ENCODE measurements at places on chromosomes 7 and 10.

GRCh38 chr10:119700321-119700954 lies 25.4 kb upstream of the INPP5F start:
- no peak for DNase-seq

GRCh38 chr7:20200971-20201370 lies 16.2 kb downstream of the MACC1 start:
- DNase-seq: no peak

DNA sequence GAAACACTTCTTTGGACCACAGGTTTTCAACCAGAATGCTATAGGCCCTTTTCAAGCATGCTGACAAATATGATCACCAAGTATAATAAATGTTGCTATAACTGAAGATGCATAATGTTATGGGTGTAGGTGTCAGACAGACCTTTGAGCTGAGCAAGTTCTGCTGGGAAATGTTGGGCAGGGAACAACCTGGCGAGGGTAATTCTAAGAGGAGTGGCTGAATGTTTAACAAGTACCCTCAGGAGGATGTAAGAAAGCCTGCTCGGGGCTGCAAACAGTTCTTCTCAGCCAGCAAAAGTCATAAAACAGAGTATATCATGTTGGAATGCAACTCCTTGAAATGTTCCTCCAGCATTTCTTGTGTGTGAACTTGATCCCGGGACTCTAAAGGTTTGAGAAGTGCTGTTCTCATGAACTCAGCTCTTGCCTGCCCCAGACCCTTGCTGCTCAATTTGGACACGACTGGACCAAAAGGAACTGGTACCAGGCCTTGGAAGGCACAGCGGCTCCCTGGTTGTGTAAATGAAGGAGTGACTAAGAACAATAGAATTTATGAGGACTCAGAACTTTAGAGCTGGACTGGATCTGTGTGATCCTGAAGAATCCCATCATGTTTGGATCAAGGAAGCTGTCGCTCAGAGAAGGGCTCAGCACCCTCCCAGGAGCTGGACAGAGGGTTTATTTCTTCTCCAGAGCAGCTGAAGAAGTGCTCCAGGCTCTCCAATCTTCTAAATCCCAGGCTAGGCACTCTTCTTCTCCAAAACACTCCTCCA lies 143.2 kb upstream of the ANK3 start:
- DNase-seq: no peak

- DNase-seq: no peak
These were observed 134.3 kb upstream of the ZNF92 start for GRCh38 chr7:65239324-65239706.

- no peak for DNase-seq
These were observed 99.8 kb downstream of the PTN start for GRCh38 chr7:137243741-137244140.

- DNase-seq: no peak
These were observed 6.8 kb upstream of the AGR2 start for GRCh38 chr7:16811551-16811950.

DNA sequence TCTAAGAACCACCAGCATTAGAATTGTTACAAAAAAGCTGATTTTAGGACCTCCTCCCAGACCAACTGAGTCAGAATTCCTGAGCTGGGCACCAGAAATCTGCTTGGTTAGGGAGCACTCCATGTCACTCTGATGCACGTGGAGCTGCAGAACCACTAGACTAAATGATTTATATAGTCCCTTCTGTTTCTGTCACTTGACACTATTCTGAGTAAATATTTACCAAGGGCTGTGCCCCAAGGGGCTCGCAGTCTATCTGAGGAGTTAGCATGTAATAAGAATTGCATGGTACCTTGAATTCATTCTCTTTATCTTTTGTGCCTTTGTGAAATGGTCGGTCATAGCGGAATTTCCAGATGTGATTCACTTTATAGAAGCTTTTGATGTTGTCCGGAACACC lies 196.0 kb upstream of the IMMP2L start:
- DNase-seq: no peak

DNA sequence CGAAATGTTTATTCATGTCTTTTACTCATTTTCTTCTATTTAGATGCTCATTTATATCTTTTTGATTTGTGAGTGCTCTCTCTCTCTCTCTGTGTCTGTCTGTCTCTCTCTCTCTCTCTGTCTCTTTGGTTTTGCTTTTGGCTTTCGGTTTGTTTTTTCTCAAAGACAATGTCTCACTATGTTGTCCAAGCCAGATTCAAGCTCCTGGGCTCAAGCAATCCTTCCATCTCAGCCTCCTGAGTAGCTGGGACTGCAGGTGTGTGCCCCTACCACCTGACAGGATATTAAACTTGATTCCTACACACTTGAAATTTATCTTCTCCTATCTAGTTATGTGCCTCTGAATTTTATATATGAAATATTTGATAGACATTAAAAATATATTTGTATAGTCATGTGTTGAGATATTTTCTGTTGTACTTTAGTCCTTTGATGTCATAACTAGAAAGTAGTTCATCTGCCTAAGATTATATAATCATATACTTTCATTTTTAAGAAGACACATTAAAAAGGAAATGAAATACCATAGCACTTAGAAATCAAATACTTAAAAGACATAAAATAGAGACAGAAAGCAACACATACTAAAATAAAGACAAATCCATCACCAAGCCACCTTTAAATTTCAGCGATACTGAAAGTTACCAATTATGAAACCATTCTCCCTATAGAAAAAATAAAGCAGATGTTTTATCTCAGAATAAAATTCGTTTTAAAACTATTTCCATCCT lies 68.1 kb upstream of the SFMBT2 start:
- DNase-seq: no peak

DNA sequence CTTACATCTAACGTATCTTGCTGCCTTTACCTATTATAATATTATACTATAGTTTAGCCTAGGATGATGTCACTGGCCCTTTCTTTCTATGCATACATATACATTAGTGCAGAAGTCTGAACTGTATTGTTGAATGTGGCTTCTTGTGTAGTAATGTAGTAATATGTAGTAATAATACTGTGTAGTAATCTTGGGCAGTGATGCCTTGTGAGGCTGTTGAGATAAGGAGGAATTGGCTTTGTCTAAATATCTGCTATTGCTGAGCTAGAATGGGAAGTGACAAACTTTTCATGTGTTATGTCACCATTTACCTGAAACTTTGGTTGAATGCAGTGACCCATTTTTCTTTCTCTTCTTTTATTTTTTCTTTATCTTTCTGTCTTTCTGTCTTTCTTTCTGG lies 11.0 kb downstream of the GLCCI1 start:
- DNase-seq: no peak

GRCh38 chr7:140214075-140214684 lies 37.4 kb upstream of the KDM7A start:
- DNase-seq: no peak

DNA sequence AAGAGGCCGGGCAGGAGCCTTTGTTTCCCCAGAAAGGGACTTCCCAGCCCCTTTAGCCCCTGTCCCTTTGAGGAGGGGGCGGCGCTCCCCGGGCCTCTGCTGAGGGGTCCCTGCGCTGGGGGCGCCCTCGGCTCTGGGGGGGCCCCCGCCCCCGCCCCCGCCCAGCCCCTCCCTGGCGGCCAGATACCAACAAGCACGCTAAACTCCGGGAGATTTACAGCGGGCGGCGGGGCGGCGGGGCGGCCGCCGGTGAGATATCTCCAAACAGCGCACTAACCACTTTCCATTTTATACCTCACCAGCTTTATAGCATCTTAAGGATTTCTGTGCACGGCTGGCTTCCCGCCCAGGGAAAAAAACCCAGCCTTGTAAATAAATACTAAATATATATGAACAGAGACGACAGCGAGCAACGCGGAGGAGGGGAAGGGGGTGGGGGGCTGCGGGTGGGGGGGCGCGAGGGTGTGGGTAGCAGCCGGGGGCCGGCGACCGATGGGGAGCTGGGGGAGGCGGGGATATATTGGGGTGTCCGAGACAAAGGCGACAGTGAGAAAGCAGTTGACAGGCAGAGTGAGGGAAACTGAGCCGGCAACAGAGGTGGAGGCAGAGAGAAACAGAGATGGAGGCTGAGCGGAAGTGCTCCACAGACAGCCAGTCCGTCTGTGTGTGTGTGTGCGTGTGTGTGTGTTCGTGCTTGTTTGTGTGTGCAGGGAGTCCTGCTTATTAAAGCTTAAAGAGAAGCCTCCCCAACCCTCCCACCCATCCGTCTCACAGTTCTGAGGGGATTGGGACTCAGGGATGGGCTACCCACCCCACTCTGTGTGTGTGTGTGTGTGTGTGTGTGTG lies 85.8 kb downstream of the HIF1AN start:
- DNase-seq: no peak

- no peak for DNase-seq
These were observed 30.5 kb downstream of the NSUN6 start for GRCh38 chr10:18620856-18621255.

DNA sequence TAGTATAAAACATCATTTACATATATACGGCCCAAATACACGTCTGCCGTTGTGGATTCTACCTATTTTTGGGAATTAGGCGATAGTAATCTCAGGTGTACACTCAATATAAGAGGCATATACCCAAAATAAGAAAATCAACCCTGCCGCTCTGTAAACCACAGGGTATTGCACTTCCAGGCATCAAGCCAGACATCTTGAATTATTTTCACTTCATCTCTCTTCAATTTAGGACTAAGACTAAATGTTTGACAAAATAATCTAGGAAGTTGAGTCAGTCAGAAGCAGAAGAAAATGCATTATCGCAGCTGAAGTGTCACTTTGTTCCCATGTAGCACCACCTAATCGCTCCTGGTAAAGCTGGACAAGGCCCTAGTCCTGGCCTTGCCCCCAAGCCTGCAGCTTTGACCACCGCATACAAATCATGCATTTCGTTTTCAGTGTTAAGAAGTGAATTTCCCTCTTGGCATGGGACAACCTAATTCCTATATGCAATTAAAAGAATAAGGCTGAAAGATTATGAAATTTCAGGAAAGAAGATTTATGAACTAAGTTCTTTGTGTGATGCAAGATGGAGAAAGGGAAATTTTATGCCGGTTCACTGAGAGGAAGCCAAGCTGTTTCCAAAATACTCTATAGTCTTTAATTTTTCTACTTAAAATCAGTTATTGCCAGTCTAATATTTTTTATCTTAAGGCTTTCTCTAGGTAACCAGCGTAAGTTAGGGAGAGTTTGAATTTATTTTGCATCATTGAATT lies 26.0 kb downstream of the CABCOCO1 start:
- no peak for DNase-seq

GRCh38 chr10:15842556-15843169 lies 17.6 kb downstream of the MINDY3 start:
- no peak for DNase-seq

DNA sequence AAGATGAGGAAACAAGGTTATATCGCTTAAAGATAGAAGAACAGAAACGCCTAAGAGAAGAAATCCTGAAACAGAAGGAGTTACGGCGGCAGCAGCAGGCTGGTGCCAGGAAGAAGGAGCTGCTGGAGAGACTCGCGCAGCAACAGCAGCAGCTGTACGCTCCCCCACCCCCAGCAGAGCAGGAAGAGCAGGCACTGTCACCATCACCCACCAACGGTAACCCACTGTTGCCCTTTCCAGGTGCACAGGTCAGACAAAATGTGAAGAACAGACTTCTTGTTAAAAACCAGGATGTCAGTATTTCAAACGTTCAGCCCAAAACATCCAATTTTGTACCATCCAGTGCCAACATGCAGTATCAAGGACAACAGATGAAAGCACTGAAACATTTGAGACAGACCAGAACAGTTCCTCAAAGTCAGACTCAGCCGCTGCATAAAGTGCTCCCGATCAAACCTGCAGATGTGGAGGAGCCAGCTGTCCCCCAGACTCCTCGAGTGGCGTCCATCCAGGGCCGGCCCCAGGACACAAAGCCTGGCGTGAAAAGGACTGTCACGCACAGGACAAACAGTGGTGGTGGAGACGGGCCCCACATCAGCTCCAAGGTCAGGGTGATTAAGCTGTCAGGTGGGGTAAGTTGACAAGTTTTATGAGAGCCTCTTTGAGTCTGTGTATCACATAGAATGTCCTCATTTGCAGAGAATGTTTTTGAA lies 67.1 kb downstream of the SHH start:
- no peak for DNase-seq

DNA sequence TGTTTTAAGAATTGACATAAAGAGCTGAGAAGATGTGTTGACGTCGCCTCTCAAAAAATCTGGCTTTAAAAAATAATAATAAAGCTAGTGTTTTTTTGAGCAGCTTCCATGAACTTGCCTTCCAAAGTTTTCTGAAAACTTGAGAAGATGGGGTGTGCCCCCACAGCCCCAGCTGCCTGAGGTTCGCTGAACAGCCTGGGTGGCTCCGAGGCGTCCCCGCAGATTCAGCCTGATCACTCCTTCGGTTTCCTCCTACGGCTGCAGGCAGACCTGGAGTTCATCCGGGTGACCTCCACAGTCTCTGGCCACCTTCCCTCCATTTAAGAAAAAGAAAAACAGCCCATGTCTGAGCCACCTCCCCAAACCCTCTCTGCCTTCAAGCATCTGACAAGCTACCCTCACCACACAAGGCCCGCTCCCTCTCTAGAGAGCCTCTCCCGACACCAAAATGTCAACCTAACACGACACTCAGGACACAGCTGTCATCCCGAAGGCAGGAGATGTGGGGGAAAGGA lies 177.8 kb downstream of the PTPRN2 start:
- DNase-seq: no peak

DNA sequence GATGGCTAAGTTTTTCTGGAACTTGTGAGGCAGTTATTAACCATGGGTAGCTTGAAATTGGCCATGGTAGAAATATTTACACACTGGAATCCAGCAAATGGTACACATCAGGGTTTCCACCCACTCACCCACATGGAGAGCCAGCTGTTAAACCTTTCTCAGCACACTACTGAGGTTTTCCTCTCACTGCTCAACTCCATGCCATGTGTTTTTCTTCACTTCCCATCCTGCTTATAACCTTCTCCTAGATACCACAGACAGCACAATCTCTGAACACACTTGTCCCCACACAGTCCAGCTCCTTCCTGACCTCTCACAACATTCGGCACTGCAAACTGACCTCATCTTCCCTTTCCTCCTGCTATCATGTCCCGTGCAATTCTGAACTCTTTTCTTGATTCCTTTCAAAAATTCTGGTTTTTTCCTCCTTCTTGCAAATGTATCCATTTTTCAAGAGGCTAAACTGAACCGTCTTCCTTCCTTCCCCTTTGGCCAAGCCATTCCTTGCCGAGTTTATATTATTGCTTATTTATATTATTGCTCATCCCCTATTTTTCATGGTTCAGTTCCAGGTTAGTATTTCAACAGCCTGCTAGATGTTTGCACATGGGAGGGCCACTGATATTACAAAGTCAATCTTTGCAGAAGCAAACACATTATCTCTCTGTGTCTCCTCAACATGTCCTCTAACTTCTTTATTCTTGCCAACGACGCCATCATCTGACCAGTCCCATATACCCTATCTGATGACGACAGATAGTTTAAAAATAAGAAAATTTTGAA lies 606.4 kb downstream of the SORCS1 start:
- DNase-seq: no peak

- DNase-seq: no peak
These were observed 154.7 kb downstream of the PON1 start for GRCh38 chr7:95169678-95170077.

DNA sequence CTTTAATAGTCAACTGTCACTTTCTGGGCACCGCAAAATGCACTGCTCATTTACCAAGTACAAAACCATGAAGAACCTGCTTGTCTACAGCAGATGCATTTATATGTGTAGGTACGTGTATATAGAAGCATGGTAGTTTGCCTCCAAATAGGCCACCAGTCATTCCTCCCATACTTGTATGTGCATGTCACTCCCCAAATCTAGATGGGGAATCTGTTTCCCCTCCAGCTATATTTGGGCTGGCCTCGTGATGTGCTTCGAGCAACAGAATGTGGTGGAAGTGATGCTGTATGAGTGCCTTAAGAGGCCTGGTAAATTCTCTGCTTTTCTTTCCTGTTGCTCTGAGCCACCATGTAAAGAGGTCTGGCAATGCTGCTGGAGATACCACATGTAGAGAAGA lies 47.1 kb downstream of the PSMC2 start:
- no peak for DNase-seq

All from stimulated activated CD8-positive, alpha-beta memory T cell treated with anti-CD3 and anti-CD28 coated beads, Interleukin-15, amount 100 ng/mL, for 1 hour (primary cell).